Stimulated activated CD8-positive, alpha-beta memory T cell treated with anti-CD3 and anti-CD28 coated beads, Interleukin-12 subunit alpha, Interleukin-12 subunit beta, amount 100 ng/mL, for 4 hours (primary cell): ENCODE measurements at places on chromosomes 5 and 9.

DNA sequence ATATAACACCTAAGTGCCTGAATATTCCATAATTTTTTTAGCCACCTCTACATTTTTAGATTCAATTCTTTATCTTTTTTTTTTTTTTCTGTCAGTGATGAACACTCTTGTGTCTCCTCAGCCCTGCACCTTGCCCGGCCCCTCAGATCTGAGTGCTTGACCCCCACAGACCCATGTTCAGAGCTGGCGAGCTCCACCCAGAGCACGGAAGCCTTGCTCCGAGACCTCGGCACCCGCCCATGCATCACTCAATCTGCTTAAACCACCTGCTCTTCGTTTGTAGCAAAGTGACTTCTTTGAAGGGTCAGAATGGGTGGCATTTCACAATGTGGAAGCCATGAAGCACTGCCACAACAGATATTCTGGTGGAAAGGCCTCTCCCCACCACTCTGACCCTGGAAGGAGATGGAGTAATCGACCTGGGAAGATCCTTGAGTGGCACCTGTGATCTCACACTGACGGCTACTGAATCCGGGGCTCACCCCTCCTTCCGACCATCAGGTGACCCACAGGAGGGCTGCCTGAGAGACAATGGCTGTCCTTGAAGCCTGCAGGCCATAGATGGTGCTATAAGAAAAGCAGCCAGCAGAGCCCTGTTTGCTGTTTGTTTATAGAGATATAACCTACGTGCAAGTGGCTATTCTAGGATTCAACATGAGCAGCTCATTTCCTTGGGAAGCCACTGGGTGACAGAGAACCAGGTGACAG is 261.1 kb upstream of the IRX4 start:
- DNase-seq, result no peak

DNA sequence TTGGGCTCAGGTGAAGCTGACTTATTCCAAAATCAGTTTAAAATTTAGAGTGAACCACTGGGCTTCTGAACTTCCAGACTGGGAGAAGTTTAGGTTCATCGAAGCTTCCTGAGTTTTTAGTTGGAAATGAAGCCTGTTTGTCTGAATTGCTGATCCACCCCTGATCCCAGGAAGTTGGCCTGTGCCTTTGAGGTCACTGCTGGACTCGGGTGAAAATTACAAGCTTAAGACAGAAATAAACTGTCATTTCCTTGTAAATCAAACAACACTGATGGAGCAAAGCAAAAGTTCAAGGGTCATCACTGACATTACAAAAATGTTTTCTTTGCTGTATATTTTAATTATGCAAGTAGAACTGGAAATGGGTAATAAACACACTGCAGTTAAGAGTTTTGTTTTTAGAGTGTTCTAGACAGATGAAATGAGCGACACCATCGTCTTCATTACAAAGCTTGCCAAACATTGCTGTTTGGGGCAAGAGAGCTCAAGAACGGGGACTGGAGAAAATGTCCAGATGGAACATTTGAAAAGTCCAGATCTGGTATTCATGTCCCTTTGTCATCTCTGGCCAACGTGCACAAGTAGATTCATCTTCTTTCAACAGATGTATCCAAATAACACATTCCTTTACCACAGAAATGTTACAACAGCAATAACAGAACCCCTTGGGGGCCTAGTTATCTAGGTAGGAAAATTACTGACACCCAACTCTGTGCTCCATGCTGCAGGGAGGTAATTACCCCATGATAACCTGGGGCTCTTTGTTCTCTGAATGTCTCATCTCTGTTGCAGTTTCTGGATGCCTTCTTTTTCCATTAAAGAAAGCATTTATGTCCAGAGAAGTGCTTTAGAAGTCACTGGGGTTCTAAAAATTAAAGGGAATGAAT is 142.4 kb upstream of the ERCC6L2 start:
- no peak for DNase-seq

- no peak for DNase-seq
Measured at GRCh38 chr5:174187481-174187880, 142.0 kb downstream of the NSG2 start.

- DNase-seq, result no peak
Measured at GRCh38 chr9:29397148-29397547, 1823.9 kb upstream of the C9orf72 start.

- DNase-seq, result no peak
Measured at GRCh38 chr9:134570151-134570621, 71.4 kb upstream of the COL5A1 start.

DNA sequence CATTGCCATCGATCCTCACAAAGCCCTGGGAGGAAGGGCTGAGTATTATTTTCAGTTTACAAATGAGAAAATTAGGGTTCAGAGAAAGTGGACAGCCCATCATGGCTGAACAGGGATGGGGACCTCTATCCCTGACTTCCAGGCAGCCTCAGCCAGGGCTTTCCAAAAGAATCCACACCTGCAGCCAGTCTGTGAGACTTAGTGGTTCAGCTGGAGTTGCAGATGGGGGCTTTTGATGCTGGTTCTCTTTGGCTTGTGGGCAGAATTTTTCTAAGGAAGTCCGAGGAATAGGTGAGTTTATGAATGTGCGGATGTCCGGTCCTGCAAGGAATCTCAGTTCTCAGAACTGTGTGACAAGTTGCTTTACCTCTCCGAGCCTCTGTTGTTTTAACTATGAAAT is 138.1 kb downstream of the RGS3 start:
- no peak for DNase-seq

DNA sequence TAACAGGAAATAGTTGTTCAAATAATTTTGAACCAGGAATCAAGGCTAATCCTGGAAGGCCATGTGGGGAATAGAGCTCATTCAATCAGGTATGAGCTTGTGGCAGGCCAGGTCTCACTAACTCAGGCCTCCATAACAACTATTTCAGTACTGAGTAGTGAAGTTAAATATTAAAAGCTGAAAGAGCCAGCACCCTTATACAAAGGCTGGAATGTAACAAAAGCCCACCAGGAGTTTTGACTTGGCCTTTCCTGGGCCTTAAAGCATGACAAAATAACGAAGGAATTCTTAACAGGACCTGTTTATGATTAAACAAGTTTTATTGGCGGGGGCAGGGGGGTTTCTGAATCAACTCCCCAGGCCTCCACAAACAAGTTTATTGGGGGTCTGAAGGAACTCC is 1146.7 kb downstream of the CDH9 start:
- no peak for DNase-seq

GRCh38 chr9:20441166-20441565 is 181.1 kb downstream of the MLLT3 start:
- no peak for DNase-seq

GRCh38 chr9:97386265-97386633 is 25.6 kb upstream of the TDRD7 start:
- DNase-seq, result no peak

- no peak for DNase-seq
Measured at GRCh38 chr5:126274076-126274762, 149.0 kb upstream of the GRAMD2B start.

GRCh38 chr9:4661165-4661564 is 929 bp upstream of the PLPP6 start:
- no peak for DNase-seq
